Stimulated activated CD8-positive, alpha-beta memory T cell treated with anti-CD3 and anti-CD28 coated beads, Interleukin-12 subunit alpha, Interleukin-12 subunit beta, amount 100 ng/mL, for 4 hours (primary cell): ENCODE measurements at places on chromosomes 6 and 20.

GRCh38 chr6:145784683-145785082 is 29.9 kb downstream of the FBXO30 start:
- DNase-seq: no peak

DNA sequence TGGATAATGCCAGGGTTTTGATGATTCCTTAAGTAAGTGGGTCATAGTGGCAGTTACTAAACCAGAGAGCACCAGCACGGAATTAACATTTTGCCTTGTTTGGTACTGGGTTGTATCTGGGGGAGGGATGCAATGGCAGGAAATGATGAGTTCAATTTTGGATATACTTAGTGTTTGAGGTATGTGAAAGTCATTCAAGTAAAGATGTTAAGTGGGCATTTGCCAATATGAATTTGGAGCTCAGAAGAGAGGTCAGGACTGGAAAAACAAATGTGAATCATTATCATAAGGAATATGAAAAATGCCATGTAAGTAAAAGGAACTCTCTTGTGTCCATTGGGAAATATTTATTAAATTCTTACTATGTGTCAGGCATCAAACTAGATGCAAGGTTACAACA is 6.2 kb downstream of the PXT1 start:
- DNase-seq: no peak

GRCh38 chr6:105900125-105900937 is 185.8 kb upstream of the PRDM1 start:
- DNase-seq: no peak

- DNase-seq: no peak
Measured at GRCh38 chr6:127190552-127190951, 72.1 kb downstream of the RSPO3 start.

DNA sequence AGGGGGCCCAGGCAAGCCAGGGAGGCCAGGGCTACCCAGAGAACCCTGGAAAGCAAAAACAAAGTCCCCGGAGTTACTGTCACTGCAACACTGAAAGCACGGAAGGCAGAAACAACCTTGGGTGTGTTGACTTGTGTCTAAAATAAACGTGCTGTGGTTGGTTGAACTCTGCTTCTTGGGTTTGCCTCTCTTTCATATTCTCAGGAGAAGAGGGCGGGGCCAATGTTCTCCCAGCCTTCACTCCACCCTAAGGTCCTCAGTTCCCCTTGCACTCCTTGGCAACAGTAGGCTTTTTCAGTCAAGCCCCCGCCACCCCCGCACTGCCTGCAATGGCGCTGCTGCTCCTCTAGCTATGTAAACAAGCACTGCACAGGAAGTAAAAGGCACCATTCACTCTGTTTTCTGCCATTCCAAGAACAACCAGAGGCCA is 60.9 kb downstream of the COL9A1 start:
- DNase-seq: no peak

GRCh38 chr6:101762851-101763250 is 369.3 kb downstream of the GRIK2 start:
- DNase-seq: no peak

GRCh38 chr20:34927736-34928135 is 27.9 kb downstream of the GSS start:
- DNase-seq: no peak

DNA sequence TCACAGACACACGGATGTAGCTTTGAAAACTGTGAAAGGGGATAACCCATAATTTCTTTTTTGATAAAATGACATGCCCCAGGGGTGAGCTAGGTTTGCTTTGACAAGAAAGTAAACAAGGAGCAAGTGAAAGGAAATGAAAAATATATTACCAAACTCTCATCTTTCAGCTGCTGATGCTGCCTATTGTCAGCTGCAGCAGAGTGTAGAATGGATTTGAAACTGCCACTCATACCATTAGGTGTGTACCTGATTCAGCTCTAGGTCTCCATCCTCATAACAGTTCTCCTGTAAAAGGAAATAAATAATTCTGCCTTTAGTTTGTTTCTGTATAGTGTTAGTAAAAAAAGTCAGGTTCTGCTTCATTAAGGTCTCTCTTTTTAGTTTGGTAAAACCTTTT is 415.1 kb upstream of the MARCKS start:
- DNase-seq: no peak

DNA sequence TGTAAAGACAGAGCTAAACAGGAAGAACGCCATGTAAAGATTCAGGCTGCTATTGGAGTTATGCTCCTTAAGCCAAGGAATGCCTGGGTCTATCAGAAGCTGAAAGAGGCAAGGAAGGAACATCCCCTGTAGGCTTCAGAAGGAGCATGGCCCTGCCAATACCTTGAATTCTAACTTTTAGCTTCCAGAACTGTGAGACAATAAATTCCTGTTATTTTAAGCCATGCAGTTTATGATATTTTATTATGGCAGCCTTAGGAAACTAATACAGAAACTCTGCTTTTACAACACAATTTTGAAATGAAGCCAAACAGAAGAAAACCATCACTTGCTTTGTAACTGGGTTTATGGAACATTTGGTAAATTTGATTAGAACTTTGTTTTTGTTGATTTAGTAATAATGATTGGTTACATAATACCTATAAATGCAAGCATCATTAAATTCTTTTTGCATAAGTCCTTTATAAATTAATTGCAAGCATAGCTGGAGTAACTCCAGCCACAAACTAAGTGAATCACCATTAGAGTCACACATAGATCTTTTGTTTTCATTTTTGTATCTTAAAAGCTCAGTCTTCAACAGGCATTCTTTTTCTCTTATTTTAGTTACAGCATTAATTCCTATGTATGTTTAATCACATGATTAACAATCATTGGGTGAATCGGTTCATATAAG is 33.5 kb upstream of the TSPYL1 start:
- no peak for DNase-seq

- DNase-seq: no peak
Measured at GRCh38 chr6:33297406-33297955, 1.3 kb downstream of the RGL2 start.

GRCh38 chr6:145964948-145965366 is 799 bp upstream of the SHPRH start:
- DNase-seq: no peak

DNA sequence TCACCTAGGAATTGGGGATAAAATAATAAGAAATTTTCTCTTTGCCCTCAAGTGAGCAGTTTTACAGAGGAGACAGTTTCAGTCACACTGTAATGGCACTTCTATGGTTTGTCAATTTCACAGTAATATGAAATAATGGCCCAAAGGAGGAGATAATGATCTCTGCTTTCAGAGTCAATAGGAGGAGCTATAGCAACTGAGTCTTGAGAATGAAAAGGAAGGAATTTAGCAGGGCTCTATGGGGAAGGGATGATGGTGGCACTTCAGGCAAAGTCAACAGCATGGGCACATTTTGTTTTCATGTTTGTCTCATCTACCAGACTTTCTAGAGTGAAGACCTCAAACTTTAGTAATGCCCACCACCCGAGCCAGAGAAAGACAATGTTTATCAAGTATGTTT is 138.3 kb upstream of the HMGN3 start:
- DNase-seq: no peak

DNA sequence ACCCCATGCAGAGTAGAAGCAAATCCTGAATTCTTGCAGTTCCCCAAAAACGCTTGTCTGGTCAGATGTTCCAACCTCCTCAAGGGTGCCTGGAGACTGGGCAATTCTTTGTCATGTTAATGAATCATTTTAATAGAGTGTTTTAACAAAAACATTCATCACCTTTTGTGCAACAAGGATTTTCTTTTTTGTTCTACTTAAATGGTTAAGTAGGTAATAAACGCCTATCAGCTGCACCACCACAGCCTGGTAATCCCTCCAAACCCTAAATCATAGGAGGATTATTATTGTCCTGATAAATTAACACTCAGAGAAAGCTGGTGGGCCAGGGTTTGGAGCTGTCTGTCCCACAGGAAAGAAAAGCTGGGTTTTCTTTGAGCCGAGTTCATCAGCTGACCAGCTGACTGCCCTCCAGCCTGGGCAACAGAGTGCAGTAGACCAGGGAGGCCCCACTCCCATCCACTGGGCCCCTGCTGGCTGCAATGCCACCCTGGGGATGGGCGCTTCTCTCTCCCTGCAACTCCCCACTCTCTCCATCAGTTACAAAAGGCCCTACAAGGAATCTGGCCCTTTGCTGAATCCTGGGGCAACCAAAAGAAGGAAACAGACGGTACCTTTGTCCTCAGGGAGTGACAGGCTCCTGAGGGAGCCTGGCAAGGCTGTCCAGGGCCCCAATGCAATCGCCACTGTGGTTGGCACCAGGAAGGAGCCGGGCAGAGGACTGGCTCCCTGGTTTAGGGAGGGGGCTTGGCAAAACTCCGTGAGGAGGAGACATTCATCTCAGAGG is 23.1 kb upstream of the BMP7 start:
- DNase-seq: no peak

GRCh38 chr20:44073011-44073674 is 113.8 kb downstream of the JPH2 start:
- DNase-seq: no peak

GRCh38 chr6:5286780-5287179 is 25.5 kb downstream of the FARS2 start:
- no peak for DNase-seq

- peak; percentile 40 for DNase-seq
Measured at GRCh38 chr20:63641146-63641791, 12.0 kb downstream of the STMN3 start.

- no peak for DNase-seq
Measured at GRCh38 chr20:9439806-9440205, 74.6 kb upstream of the LAMP5 start.

DNA sequence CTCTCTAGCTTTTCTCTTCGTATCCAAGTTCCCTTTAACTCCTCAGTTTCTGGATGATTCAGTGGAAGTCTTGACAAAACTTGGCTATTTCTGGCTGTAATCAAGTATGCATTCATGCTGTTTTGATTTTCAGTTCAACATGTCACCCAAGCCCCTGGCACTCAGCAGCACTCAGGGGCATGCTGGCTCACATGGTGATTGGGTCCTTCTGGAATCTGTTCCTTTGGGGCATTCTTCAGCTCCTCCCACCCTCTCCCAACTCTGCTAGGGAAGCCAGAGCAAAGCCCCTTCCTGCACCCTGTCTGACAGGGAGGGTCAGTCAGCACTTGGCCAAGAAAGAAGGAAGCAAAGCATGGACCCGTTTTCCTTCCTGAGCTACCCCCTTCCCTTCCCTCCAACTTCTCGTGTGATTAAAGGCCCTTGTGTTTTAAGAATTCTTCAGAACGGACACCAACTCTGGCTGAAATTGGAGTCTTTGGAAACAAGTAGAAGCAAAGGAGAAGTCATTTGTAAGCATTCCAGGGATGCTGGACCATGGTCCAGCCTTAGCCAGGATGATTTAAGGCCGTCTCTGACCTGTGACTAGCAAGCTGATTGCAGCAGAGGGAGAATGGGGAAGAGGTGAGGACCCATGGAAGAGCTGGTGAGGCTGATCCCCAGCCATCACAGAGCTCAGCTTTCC is 7.1 kb downstream of the PLEKHG1 start:
- DNase-seq: no peak

DNA sequence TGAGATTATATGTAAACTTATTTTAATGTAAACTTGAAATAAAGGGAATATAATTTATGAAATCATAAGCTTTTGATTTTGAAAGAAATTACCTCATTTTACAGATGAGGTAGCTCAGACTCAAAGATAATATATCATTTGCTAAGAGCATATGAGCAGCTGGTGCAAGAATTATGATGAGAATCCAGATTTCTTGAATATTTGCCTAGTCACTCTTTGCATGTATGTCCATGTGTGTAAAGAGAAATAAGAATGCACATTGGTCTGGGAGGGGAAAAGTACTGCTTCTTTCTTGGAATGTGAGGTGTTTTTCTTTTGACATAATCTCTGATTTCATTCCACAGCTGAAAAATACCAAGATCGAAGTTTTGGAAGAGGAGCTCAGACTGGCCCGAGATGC is 11.1 kb upstream of the SNRNP48 start:
- DNase-seq: no peak

DNA sequence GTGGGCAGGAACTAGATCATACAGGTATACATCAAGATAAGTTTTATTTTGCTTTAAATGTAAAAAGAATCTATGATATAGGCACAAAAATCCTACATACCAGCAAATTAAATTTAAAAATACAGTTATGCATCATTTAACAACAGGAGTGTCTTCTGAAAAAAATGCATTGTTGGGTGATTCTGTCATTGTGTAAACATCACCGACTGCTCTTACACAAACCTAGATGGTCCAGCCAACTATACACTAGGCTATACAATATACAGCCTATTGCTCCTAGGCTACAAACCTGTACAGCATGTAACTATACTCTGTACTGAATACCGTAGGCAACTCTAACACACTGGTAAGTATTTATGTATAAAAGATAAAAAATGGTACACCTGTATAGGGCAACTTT is 139.4 kb downstream of the RNGTT start:
- DNase-seq: no peak

GRCh38 chr6:134230940-134231339 is 87.0 kb downstream of the SGK1 start:
- no peak for DNase-seq

GRCh38 chr6:129100164-129100563 is 217.2 kb downstream of the LAMA2 start:
- DNase-seq: no peak

DNA sequence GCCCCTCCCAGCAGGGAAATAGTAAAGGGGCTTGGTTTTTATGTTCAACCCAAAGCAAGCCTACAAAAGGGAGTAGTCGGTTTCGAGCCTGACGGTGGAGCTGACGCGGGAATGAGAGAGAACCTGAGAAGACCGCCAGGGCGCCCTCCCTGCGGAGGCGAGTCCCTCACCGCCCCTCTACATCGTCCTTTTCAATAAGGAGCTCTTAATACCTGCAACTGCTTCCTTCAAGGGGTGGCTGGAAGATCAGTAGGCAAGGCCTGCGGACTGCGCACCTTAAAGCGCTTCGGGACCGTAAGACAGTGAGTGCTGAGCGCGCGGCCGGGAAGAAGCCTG is 709 bp upstream of the ZNF76 start:
- no peak for DNase-seq

DNA sequence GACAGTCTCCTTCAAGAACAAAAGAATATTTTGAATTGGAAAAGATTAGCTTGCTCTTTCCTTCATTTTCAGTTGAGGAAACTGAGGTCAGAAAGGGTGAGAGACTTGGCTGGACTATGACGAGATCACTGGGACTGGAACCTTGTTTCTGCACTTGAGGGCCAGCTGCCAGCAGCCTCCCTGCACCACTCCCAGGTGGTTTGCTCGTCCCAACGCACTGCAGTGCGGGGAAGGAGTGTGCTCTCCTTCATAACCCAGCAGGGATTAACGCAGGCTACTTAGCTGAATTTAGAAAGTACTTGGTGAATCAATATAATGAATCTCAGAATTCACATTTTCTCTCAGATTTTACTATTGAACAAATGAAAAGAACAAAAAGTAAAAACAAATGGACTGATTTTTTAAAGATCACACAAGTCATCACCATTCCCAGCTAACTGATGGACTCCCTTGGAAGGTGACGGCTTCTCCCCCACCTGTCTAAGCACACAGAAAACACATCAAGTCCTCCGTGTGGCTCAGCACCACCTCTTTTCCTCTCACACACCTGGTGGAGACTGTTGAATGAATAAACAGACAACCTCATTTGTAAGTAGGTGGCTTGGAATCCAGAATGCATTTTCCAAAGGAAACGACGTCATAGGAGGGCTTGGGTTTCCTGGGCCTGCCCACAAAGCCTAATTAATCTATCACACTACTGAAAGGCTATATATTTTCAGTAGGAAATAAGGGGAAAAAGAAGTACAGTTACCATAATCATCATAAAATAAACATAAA is 121.0 kb downstream of the QRSL1 start:
- DNase-seq: no peak
